ENCODE measurements at places on chromosomes 4 and X.

GRCh38 chr4:147780137-147780777, 48.4 kb downstream of the ARHGAP10 start:
- H3K27me3 ChIP-seq = no peaks in the 10 kb centered on the region
- H3K4me1 ChIP-seq = peaks cover 53% of the 10 kb centered on the region
- peak overlapping the region; percentile 4 for H3K27ac ChIP-seq
- no peak for DNase-seq
- no peaks in the 10 kb centered on the region for H3K36me3 ChIP-seq
- no peak overlapping the region for H3K4me3 ChIP-seq

- H3K27ac ChIP-seq = no peak overlapping the region
- H3K36me3 ChIP-seq = peaks cover 20% of the 10 kb centered on the region
- no peaks in the 10 kb centered on the region for H3K27me3 ChIP-seq
- H3K4me3 ChIP-seq = no peak overlapping the region
- DNase-seq = peak; percentile 49
Observed at GRCh38 chr4:7066006-7066405, 1.9 kb downstream of the GRPEL1 start.

DNA sequence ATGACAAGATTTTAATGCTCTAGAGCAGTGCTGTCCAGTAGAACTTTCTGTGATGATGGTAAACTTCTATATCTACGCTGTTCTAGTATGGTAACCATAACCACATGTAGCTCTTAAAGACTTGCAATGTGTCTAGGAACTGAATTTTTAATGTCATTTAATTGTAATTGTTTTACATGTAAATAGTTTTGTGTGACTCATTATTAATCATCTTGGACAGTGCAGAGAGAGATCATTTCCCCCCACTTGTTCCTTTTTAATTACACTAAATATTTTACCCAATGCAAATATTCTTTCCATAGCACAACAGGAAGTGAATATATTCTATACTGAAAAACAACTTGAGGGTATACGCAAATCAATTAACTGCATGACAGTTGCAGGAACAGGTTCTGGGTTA, 5.8 kb downstream of the ATG4A start:
- H3K27ac ChIP-seq = no peak overlapping the region
- no peaks in the 10 kb centered on the region for H3K27me3 ChIP-seq
- DNase-seq = no peak
- H3K4me3 ChIP-seq = no peak overlapping the region

DNA sequence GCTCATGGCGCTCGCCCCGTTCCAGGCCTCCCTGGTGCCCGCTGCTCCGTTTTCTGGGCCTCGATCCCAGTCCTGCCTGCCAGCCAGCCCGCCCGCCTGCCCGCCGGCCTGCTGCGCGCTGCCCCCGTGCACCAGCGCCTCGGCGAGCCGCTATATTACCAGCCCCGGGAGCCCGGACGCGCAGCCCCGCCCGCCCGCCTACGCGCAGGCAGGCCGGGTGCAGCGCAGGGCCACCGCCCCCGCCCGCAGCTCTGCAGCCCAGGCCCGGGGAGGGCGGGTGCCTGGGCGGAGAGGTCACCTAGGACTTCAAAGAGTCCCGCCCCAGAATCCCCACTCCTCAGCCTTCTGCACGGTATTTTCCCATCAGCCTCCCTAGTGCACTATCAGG, at the start of gene MAOB:
TSS of gene MAOB (minus strand) at position 157 of the 388 bp plus-strand sequence. CDS start at position 6, 151 bp downstream.
- no peaks in the 10 kb centered on the region for H3K36me3 ChIP-seq
- peaks cover 5% of the 10 kb centered on the region for H3K4me1 ChIP-seq
- H3K4me3 ChIP-seq = peak within 1 kb of the TSS; percentile 39
- H3K27me3 ChIP-seq = no peaks in the 10 kb centered on the region

- H3K4me3 ChIP-seq = no peak overlapping the region
- no peaks in the 10 kb centered on the region for H3K36me3 ChIP-seq
- peaks cover 59% of the 10 kb centered on the region for H3K4me1 ChIP-seq
- peak overlapping the region; percentile 21 for H3K27ac ChIP-seq
- H3K27me3 ChIP-seq = no peaks in the 10 kb centered on the region
Observed at GRCh38 chr4:184453365-184454160, 20.8 kb downstream of the IRF2 start.

DNA sequence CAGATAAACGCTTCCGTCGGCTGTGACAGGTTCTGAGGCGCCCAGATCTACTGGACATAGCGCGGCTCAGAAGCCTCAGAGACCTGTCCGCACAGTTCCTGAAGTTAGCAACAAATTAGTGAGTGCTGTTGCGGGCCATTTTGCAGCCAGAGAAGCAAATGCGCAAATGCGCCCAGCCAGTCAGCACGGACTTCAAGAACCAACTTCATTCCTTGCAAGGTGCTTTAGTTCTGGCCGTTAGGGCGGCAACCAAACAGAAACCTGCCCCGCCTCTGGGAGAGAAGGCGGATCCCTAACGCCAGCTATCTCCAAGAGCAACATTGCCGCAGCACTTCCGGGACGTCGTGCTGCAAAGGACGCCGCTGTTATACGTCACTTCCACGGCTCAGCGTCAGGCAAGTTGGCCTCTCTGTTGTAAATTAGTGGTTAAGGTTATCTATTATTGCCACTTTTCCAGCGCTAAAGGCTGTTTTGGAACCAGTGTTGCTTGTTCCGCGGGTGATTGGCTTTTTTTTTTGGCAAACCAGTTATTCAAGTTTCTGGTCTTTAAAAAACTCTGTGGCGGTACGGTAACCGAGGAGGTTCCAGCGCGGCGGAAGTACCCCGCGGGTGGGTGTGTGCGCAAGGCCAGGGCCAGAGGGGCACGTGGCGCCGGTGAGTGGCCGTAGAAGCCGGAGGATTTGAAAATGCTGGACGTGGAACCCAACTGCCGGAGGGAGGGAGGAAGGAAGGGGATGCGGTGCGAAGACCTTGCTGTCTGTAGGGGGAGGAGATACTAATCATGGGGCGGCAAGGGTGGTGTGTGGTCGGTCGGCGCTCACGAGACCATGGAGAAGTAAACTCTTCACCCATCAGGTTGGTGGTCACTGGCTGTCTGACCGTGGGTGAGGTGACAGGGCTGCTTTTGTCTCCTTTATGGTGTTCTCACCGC, at the start of gene GAR1:
TSS of gene GAR1 (plus strand) at position 612 of the 931 bp plus-strand sequence. CDS start 403 bp downstream, outside the sequence.
- H3K4me1 ChIP-seq = peaks cover 17% of the 10 kb centered on the region
- no peaks in the 10 kb centered on the region for H3K27me3 ChIP-seq

GRCh38 chr4:147768113-147768512, 36.2 kb downstream of the ARHGAP10 start:
- H3K36me3 ChIP-seq = no peaks in the 10 kb centered on the region
- no peak for DNase-seq
- H3K4me3 ChIP-seq = no peak overlapping the region
- no peaks in the 10 kb centered on the region for H3K4me1 ChIP-seq
